Adipocyte (in vitro differentiated cells): ENCODE measurements at places on chromosomes 6 and 20.

DNA sequence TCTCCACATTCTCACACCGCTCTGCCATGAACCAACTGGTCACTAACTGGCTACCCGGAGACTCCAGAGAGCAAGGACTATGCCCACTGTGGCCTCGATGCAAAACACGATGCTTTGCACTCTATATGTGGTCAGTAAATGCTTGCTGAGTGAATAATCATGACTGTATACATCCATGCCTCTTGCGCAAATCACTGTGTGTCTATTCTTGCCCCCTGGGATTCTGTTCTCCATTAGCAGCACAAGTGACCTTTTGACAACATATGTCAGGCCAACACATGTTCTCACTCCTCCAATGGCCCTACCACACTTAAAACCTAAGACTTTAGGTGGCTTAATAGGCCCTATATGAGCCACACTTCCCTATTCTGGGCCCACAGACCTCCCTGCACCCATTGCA is 16.9 kb downstream of the KIF16B start:
- no peak for DNase-seq

DNA sequence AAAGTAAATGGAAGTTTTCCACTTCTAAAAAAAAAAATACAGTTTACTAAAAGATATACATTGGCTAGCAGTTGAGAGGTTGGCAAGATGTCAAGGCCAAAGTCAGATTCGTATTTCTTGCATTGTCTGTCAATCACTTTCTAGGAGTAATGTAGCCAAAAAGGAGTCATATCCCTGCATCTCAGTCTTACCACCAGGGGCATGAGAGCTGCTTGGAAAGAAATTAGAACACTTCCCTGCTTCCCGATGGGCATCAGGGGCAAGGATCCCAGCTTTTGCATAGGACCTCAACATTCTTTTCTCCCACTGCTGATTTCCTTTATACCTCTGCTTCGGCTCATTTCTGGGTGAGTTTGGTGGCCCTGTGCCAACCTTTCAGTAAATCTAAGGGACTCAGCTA is 581.0 kb upstream of the MAP3K7 start:
- DNase-seq: no peak

- peak; percentile 84 for DNase-seq
Measured at GRCh38 chr6:53986165-53986720, 125.0 kb upstream of the MLIP start.

- DNase-seq: no peak
Measured at GRCh38 chr6:23377830-23378229, 748.2 kb upstream of the NRSN1 start.

- no peak for DNase-seq
Measured at GRCh38 chr6:118494091-118494490, 54.0 kb upstream of the PLN start.

- DNase-seq: no peak
Measured at GRCh38 chr6:4102687-4103244, 23.8 kb upstream of the FAM217A start.

DNA sequence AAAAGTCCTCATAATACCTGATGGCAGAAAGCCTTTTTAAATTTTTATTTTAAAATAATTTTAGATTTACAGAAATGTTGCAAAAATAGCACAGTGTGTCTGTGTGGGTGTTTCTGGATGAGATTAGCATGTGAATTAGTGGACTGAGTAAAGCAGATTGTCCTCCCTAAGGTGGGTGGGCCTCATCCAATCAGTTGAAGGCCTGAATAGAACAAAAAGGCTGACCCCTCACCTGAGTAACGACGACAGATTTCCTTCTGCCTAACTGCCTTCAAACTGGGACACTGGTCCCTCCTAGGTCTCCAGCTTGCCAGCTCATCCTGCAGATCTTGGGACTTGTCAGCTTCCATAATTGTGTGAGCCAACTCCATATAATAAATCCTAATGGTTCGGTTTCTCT is 54.2 kb downstream of the FAXC start:
- no peak for DNase-seq

GRCh38 chr20:8414586-8415274 is 282.7 kb downstream of the PLCB1 start:
- peak; percentile 76 for DNase-seq

DNA sequence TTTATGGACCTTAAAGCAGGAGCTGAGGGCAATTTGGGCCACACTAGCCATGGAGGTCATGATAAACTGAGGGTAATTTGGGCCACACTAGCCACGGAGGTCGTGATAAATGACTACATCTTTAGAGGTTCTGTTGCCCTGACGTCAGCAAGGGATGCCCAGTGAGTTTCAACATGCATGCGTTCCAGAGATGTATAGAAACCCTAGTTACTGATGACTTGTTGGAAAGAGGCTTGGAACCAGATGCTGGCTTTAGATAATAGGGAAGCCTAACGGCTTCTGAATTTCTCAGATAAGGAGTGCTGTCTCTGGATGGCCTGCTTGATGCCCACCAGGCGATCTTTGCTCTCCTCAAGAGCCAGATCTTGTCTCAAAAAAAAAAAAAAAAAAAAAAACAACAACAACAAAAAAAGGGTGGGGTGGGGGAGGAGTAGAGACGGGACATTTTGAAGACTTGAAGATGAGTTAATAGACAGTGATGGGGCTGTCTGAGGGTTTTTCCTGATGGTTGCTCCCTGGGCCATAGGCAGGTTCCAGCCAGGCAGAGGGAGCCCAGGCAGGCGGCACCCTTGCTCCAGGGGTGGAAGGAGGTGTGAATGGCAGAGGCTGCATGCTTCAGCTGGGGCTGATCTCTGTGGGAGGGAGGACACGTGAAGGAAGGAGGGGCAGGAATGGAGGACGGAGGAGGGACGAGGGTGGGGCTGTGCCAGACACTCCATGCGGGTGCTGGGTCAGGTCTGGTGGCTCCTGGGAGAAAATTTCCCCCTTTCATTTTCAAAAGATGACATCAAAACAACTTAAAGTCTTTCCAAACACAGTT is 27.0 kb upstream of the FRMD1 start:
- no peak for DNase-seq

GRCh38 chr6:140846503-140847261 is 1286.0 kb upstream of the GJE1 start:
- DNase-seq: peak; percentile 33

GRCh38 chr20:4546786-4547185 is 174.9 kb upstream of the PRND start:
- peak; percentile 25 for DNase-seq

DNA sequence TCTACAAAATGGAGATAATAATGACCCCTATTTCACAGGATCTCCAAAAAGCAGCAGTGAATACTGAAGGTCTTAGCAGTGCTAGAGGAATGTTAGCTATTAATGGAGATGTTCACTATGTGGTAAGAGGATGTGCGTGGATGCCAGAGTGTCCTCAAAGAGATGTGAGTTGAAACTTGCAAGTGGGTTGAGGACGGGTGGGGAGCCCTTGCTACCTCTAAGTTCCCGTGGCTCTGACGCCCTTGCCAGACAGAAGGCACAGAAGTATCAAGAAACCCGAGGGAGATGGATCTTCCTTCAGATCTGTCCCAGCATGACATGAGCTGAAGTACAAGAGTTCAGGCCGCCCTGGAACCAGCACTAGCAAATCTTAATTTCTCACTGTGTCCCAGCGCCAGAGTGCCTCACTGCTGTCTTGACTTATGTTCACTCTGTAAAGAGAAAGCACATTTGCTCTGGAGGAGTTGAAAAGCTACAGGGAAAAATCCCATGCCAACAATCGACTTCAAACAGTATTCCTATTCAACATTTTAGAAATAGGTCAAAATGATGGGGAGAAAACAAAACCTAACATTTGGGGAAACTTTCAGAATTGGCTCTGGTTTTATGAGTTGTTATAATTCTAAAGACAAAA is 59.5 kb downstream of the FYN start:
- DNase-seq: no peak

GRCh38 chr6:83252719-83253118 is 59.6 kb downstream of the RWDD2A start:
- peak; percentile 68 for DNase-seq

DNA sequence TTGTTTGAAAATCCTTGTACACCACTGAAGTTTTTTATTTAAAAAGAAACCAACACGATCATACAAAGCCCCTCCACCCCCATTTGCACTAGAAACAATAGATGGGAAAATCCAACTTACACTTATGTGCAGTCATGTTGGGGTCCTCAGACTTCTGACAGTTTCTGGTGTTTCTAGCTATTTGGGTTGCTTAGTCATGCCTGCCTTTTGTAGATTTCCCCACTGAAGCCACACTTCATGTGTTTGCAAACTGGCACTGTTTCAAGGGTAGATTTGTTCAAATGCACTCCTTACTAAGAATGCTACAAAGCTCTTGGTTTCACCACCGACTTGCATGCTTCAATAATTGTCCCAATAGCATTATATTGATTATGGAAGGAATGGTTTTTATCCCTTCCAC is 1.5 kb downstream of the SH3BGRL2 start:
- DNase-seq: peak; percentile 18

GRCh38 chr6:126546541-126547120 is 206.7 kb downstream of the CENPW start:
- DNase-seq: no peak

DNA sequence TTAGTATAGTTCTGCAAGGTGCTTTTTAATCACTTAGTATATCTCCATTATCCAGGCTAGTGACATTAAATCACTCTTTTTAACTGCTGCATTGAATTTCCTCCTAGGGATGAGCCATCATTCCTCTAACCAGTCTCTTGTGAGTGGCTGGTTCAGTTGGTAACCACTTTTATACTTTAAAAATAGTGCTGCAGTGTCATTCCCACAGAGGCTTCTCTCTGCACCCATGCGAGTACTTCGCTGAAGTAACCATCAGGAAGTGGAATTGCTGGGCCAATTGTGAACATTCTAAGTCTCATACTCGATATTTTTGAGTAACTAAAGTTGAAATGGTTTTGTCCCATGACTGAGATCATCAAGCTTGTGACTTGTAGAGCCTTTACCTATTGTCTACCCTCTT is 2.1 kb downstream of the BTN3A2 start:
- no peak for DNase-seq

- peak; percentile 54 for DNase-seq
Measured at GRCh38 chr20:41524980-41525613, 93.1 kb downstream of the CHD6 start.

DNA sequence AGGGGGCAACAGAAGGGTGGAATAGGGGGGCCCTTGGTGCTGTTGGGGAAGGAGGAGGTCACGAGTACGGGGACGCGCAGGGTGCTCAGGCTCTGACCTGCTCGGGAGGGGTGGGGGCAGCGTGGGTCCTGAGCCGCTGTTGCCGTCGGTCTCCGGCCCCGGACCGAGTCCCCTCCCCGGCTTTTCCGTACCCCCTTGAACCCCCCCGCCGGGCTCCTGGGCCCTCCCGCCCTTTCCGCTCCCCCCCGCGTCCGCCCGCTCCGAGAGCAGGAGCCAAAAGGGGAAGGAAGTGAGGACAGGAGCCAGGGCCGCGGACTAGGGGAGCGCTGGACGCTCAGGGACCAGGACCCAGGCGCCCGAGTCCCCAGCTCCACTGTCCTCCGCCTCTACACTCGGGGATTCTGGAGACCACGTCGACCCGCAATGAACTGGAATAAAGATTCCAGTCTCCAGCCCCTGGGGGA is at the start of gene RGL2:
RGL2 (minus strand) TSS at position 170 of the 464 bp plus-strand sequence. CDS start 332 bp downstream, outside the sequence.
- peak; percentile 77 for DNase-seq

GRCh38 chr20:35568645-35569044 is 26.8 kb downstream of the ERGIC3 start:
- DNase-seq: no peak

DNA sequence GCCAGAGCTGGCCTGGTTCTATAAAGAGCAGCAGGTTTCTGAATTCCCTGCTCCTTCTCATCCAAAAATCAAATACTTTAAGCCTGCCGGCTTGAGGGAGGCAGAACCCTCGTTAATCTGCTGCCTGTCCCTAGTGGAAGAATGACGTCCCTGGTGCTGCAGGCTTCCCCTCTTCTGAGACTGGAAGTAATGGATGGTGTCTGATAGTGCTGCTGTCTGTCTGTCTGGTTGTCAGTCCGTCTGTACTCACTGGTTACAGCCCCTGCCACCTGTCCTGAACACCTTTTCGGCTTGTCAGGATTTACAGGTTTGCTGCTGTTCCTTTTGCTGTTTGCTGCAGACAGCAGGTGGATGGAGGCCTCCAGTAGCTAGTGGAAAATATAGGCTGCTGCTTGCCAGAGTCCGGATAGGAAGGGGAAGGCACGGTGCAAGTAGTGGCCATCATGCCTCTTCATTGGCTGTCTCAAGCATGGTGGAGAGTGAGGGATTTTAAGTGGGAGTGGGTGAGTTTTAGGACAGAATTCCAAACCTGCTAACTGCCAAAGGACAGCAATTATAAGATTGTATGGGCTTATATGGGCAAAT is 2.5 kb downstream of the RIMS1 start:
- no peak for DNase-seq

DNA sequence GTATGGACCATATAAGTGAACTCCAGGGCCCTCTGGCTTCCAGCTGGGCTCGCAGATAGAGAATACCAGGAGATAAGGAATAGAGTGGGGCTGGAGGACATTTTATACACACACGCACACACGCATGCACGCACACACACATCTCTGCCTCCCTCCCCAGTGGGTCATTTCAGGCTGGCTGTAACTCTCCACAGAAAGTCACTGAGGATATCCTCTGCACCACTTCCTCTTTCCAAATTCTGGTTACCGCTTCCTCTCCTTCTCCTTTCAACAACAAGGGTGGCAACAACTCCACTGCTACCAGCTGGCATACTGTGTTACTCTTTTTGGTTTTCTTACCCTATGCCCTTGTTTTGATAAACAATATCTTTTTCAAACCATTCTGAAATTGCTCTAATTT is 280.2 kb downstream of the COL12A1 start:
- no peak for DNase-seq

- no peak for DNase-seq
Measured at GRCh38 chr20:4904127-4904860, 97.0 kb downstream of the SLC23A2 start.

GRCh38 chr20:32823737-32824588 is 4.2 kb downstream of the MAPRE1 start:
- DNase-seq: peak; percentile 11

DNA sequence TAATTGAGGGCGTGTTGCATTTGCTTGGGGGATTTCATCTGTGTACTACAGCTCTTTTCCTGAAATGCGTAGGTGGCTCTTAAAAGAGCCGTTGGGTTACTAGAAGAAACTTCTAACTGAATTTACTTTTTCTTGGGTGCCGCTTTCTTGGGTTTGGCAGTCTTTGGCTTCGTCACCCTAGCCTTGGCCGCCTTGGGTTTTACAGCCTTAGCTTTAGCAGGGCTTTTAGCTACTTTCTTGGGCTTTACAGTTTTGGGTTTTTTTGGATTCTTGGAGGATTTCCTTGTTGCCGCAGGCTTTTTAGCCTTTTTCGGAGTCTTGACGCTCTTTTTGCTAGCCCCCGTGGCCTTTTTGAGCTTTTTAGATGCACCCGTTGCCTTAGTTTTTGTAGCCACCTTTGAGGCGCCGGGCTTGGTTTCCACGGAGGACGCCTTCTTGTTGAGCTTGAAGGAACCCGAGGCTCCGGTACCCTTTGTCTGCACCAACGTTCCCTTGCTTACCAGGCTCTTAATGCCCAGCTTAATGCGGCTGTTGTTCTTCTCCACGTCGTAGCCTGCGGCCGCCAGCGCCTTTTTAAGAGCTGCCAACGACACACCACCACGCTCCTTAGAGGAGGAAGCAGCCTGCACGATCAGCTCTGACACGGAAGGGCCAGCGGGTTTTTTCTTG is 54.5 kb downstream of the TRIM38 start:
- peak; percentile 51 for DNase-seq

DNA sequence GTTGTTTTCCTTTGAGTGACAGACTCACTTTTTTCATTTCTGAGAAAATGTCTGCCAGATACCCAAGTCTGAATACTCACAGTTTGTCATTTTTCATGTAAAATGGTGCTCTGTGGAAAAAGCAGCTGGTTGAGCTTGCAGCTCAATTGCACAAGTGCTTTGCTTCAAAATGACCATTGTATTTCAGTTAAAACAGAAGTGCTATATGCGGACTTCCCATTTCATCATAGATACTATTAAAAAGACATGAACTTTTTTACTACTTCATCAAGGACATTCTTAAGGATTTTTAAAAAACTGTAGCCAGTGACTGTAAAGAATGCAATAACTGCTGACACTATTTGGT is 61.5 kb downstream of the KCNS1 start:
- no peak for DNase-seq
